ENCODE measurements at places on chromosomes 12 and 14. TPM values are rescaled to one million over a fixed set of nuclear protein-coding genes. Genes with fewer than 3 reads are reported as not detected.

DNA sequence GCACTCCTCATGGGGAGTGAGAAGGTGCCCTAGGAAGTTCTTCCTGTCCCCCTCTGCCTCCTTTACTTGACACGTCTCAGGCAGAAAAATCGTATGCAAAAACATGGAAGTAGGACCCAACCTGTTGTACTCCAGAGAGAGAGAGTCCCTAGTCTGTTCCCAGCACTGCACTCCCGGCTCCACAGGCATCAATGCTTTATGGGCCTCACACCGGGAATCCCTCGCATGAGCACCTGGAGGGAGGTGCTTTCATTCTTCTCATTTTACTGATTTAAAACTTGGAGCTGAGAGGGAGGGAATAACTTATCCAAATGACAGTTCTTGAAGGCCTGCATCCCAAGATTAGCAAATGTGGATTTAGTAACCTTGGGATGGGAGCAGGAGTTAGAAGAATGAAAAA, 1101.4 kb downstream of the BCL11B start:
- peaks cover 7% of the 10 kb centered on the region for H3K4me1 ChIP-seq
- peaks cover 2% of the 10 kb centered on the region for H3K27me3 ChIP-seq
- no peak overlapping the region for H3K27ac ChIP-seq
- no peak overlapping the region for H3K4me3 ChIP-seq
- no peak for DNase-seq
- H3K36me3 ChIP-seq, result no peaks in the 10 kb centered on the region

DNA sequence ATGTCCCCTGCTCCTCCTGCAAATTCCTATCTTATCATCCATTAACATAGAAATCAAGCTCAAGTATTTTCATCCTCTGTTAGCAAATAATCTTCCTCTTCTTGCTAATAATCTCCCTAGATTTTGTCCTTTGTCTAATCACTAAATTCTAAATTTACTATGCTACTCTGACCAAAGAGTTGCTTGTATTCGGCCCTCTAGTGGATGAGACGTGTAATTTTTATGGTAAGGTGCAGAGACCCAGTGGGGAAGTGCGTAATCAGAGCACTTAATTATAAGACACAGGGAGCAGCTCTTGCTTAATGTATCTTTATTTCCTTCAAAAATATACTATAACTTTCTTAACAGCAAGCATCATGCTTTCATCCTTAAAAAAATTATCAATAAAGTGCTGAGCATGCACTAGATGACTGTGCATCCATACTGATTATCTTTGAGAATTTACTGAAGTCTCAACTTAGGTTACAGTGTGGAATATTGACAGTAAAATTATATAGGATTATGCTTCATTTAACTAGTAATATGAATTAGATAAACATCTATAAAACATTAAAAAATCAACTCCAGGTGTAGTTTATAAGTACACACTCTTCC, 212.6 kb downstream of the SLC16A7 start:
- no peak overlapping the region for H3K4me3 ChIP-seq
- H3K27me3 ChIP-seq, result no peaks in the 10 kb centered on the region
- H3K27ac ChIP-seq, result no peak overlapping the region
- no peak for DNase-seq

GRCh38 chr12:112450725-112451124, 32.0 kb downstream of the PTPN11 start:
- H3K27me3 ChIP-seq, result no peaks in the 10 kb centered on the region
- no peak overlapping the region for H3K27ac ChIP-seq
- H3K36me3 ChIP-seq, result peaks cover 12% of the 10 kb centered on the region
- no peak overlapping the region for H3K4me3 ChIP-seq
- H3K4me1 ChIP-seq, result no peaks in the 10 kb centered on the region

DNA sequence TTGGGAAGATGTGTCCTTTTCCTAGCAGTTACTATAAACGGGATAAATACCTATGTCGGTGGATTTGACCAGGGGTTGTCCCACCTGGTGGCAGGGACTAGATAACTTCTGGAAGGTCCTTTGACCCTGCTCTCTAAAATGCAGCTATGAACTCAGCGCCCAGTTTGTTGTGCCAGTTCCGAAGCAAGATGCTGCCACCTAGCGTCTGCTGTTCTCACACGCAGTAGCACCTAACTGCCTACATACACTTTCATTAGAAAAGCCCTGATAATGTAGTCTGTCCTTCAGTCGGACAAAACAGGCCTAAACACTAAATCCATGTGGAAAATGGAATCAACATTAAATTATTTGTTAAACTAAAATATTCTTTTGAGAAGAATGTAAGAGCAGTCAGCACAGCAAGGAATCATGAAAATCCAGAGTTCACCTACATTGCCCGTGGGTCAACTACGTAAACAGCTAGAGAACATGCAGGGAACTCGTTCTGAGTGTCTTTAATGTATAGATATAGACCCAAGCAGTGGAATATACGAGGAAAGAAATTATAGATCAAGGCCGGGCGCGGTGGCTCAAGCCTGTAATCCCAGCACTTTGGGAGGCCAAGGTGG, 51.1 kb upstream of the CRACR2A start:
- H3K36me3 ChIP-seq, result peaks cover 4% of the 10 kb centered on the region
- no peak overlapping the region for H3K4me3 ChIP-seq
- DNase-seq, result no peak
- no peaks in the 10 kb centered on the region for H3K4me1 ChIP-seq
- peaks cover 4% of the 10 kb centered on the region for H3K27me3 ChIP-seq

- no peaks in the 10 kb centered on the region for H3K27me3 ChIP-seq
- no peaks in the 10 kb centered on the region for H3K4me1 ChIP-seq
- DNase-seq, result peak; percentile 50
- H3K27ac ChIP-seq, result no peak overlapping the region
- H3K4me3 ChIP-seq, result no peak overlapping the region
- H3K36me3 ChIP-seq, result no peaks in the 10 kb centered on the region
Measured at GRCh38 chr14:88910386-88910785, 85.9 kb downstream of the TTC8 start.

GRCh38 chr12:108232565-108232964, 103.5 kb downstream of the WSCD2 start:
- peaks cover 12% of the 10 kb centered on the region for H3K4me1 ChIP-seq
- no peak overlapping the region for H3K4me3 ChIP-seq
- H3K27me3 ChIP-seq, result peaks cover 50% of the 10 kb centered on the region
- no peak overlapping the region for H3K27ac ChIP-seq
- H3K36me3 ChIP-seq, result no peaks in the 10 kb centered on the region
- DNase-seq, result no peak

- H3K4me3 ChIP-seq, result no peak overlapping the region
- no peaks in the 10 kb centered on the region for H3K36me3 ChIP-seq
- H3K27ac ChIP-seq, result no peak overlapping the region
- no peaks in the 10 kb centered on the region for H3K4me1 ChIP-seq
Measured at GRCh38 chr14:40229676-40230075, 797.4 kb upstream of the FBXO33 start.

- no peak overlapping the region for H3K27ac ChIP-seq
- DNase-seq, result no peak
- H3K36me3 ChIP-seq, result peaks cover 4% of the 10 kb centered on the region
- H3K27me3 ChIP-seq, result no peaks in the 10 kb centered on the region
Measured at GRCh38 chr12:45191239-45191638, 24.7 kb upstream of the ANO6 start.

DNA sequence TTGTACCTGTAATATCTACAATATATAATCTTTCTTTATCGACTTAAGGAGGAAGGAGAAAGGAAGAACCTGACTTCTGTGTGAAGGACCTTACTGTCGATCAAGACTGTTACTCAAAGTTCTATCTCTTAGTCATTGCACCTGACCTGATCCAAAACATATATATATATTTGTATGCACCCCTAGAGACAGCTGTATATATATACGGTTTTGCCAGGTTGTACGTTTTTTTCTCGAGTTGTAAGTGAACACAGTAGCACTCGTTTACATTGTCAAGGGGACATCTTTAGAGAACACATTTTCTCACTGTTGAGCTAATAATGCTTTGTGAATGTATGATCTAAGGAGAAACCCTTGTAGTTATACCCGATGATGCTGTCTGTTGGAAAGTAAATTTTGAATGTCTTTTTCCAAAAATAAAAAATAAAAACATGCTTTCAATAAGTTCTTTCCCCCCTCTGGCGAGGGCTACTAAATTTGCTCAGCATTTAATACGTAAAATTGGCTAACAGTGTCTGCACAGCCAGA, 536 bp upstream of the SLC35E3 start:
- peaks cover 17% of the 10 kb centered on the region for H3K4me1 ChIP-seq
- DNase-seq, result no peak
- peak overlapping the region; percentile 89 for H3K27ac ChIP-seq
- no peaks in the 10 kb centered on the region for H3K27me3 ChIP-seq

The EXOC3L4 gene
- 4.1 TPM for total RNA-seq

The EIF2S3B gene
- total RNA-seq, result 0.80 TPM

The GPRC5D gene
- not detected for total RNA-seq

All from type B pancreatic cell (in vitro differentiated cells).